Breast epithelium (tissue), 4 donors: ENCODE measurements at places on chromosomes 12 and 14. TPM values are rescaled to one million over a fixed set of nuclear protein-coding genes. Genes with fewer than 3 reads are reported as not detected.

DNA sequence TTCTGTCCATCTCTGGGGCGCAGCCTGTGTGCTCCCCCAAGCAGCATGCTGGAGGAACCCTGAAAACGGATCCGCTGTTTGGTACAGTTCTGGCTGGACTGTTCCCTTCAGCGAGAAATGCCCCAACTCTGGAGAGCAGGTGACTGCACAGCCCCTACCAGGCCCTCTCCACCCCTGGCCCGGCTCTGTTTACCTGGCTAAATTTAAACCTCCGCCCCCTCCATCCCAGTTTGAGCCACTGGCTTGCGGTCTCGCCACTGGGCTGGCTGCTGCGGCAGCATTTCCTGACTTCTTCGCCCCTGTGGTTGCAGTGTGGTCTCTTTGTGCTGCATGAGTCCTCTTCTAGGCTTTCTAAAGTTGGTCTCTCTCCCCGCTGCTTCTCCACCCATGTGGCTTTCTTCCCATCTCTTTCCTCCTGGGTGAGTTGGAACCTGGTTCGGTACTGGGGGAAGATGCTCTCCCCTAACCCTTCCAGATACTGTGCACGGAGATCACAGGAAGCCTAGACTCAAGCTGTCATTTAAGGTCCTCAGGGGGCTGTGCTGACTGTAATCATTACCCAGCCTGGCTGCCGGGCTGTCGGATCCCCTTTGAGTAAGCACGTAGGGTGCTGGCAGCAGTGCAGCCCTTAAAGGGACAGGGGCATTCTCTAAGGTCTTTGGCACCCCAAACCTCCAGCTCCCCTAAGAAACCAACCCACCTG lies 60.6 kb downstream of the FBXL14 start:
- DNase-seq, result peak; percentile 39

- DNase-seq, result no peak
Measured at GRCh38 chr12:107429006-107429705, 256.4 kb upstream of the PWP1 start.

- DNase-seq, result no peak
Measured at GRCh38 chr14:55625481-55625880, 45.5 kb downstream of the KTN1 start.

- DNase-seq, result no peak
Measured at GRCh38 chr12:105548626-105549025, 218.1 kb downstream of the C12orf75 start.

DNA sequence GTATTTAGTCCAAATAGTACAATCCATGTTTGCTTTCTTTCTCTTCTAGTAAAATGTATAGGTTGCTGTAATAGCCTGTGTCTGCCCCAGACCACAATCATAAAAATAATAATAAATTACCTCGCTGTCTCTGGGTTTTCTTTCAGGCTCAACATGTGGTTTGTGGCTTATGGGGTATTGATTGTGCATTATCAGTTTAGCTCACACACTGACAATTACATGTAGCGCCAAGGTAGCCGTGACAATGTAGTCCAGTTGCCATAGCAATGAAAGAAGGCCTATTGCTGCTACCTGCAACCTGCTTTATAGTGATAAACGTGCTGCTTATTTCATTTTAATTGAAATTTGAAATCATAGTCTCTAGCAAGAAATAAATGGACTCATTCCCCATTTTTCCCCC lies 1009.8 kb downstream of the NRXN3 start:
- no peak for DNase-seq

DNA sequence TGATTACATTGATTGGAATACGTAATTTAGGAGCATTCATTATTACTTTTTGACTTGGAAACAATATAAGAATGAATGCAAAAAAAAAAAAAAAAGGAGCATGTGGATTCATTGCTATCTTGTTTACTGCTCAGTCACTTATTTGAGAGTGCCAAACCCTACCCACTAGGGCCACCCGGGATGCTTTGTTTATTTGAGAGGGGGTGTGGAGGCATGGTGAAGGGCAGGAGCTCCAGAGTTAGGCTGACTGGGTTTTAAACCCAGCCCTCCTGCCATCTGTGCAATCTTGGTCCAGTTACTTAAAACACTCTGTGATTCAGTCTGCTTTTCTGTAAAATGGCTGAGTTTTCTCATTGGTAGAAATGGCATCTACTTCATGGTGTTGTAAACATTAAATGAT lies 195.2 kb downstream of the RAD51B start:
- DNase-seq, result no peak

- peak; percentile 11 for DNase-seq
Measured at GRCh38 chr14:101073598-101073965, 170.1 kb upstream of the RTL1 start.

GRCh38 chr14:34957771-34958286 lies 25.0 kb upstream of the SRP54 start:
- no peak for DNase-seq

- no peak for DNase-seq
Measured at GRCh38 chr12:113131556-113131955, 4.0 kb downstream of the RASAL1 start.

- no peak for DNase-seq
Measured at GRCh38 chr14:52735921-52736489, 6.0 kb downstream of the STYX start.

DNA sequence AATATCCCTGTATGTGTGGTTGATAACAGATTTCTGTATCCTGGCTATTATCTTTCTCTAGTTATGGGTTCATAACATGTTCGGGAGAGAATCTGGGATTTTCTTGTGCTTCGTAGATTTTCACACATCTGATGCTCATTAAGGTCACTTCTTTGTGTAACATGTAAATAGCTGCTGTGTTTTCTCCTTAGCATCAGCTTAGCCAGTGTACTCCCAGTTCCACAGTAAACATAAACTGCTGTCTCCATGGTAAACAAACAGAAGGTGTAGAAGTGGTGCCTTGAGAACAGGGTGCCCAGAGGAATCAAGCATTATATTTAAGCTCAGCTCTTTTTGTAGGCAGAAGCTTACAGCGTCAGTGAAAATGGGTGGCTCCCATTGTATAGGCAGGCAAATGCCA lies 88.0 kb downstream of the ANO6 start:
- DNase-seq, result no peak

DNA sequence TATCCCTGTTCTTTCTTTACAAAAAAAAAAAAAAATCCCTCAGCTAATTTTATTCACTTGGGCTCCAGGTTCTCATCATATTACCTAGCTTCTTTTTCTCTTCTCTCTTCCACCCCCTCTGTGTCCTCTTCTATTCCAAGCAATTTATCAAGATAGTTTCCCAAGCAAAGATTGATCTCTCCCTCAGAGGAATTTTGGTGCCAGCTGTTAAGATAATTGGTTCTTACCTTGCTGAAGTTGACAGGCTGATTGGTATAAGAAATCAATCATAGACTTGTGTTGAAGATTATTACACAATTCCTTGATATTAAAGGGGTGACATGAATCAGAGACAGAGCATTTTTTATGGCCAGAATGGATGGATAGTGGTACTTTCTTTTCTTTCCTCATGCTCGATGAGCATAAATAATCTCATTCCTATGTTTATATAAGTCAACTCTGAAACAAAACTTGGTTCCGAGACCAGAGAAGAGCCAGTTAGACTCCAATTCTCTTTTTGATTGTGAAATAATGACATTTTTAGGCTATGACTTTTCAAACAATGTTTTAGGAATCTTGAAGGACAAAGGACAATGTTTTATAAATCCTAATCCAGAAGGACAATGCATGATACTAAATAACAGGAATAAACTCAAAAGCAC lies 264.1 kb upstream of the PRKD1 start:
- DNase-seq, result no peak

- no peak for DNase-seq
Measured at GRCh38 chr14:68476212-68477109, 316.4 kb downstream of the ZFP36L1 start.

- no peak for DNase-seq
Measured at GRCh38 chr14:44742202-44742601, 219.5 kb downstream of the KLHL28 start.

GRCh38 chr12:57236201-57236924 lies 6.9 kb downstream of the SHMT2 start:
- DNase-seq, result no peak

GRCh38 chr12:109356577-109356976 lies 8.9 kb downstream of the MYO1H start:
- DNase-seq, result no peak

DNA sequence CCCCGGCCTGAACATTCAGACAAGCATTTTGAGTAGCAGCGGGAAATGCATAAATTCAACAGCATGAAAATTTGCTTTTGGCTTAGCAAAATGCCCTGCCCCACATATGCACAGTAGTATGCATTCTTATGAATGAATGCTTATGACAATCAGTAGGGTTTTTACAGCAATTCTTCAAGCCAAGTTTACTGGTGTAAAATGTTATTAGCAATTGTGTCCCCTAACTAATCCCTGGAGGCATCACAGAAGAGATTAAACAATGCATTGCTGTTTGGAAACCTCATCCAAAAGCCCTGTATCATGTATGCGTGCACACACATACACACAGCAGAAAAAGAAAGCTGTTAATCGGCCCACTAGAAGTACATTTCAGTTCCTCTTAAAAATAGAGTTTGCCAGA lies 406.5 kb downstream of the LRIG3 start:
- no peak for DNase-seq

GRCh38 chr14:30558675-30559555 lies at the start of gene G2E3:
G2E3 (plus strand) TSS chr14:30559158; CDS start chr14:30581080, 21,922 bp downstream.
- DNase-seq, result peak; percentile 79

DNA sequence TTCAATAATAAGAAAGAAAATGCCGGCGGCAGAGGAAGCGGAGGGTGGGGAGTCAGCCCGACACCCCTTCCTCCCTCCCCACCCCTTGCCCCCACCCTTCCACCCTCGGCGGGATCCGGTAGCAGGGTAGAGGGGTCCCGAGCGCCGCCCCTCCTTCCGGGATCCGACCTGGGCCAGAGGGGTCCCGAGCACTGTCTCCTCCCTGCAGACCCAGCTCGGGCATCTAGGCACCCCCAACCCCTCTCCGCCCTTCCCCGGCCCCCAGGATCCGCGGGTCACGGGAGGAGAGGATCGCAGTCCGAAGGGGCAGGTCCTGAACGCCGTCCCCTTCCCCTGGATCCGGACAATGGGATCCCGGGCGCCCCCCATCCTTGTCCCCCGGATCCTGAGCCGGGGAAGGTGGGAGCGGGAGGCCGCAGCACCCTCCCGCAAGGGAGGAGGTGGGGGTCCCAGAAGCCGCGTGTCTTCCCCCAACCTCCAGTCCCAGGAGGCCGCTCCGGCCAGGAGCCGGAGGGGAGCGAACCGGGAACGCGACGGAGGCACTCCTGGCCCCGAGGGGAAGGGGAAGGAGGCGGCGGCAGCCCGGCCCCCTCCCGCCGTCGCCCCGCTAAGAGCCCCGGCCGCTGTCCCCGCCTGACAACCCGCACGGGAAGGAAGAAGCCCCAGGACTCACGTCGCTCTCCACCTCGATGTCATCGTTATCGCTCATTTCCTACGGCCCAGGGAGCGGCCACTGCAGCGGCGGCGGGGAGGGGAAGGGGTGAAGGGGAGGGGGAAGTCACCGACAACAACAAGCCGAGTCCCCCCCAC lies 481 bp downstream of the MAX start:
- DNase-seq, result no peak

- no peak for DNase-seq
Measured at GRCh38 chr12:2092890-2093289, 40.1 kb downstream of the CACNA1C start.

DNA sequence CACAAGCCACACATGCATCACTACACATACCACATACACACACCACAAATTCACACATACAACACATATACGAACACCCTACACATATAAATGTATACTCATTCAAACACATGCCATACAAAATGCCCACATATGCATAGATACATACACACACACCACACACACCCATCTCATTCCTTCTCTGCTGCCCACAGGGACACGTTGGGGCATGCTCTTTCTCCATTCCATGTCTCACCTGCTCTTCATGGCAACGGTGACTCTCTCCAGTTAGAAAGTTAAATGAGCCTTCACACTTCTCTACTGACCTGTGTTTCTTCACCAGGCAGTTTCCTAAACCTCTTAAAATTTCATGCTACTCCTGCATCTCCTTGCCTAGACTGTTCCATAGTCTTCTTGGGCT lies 1194.8 kb downstream of the BCL11B start:
- no peak for DNase-seq

DNA sequence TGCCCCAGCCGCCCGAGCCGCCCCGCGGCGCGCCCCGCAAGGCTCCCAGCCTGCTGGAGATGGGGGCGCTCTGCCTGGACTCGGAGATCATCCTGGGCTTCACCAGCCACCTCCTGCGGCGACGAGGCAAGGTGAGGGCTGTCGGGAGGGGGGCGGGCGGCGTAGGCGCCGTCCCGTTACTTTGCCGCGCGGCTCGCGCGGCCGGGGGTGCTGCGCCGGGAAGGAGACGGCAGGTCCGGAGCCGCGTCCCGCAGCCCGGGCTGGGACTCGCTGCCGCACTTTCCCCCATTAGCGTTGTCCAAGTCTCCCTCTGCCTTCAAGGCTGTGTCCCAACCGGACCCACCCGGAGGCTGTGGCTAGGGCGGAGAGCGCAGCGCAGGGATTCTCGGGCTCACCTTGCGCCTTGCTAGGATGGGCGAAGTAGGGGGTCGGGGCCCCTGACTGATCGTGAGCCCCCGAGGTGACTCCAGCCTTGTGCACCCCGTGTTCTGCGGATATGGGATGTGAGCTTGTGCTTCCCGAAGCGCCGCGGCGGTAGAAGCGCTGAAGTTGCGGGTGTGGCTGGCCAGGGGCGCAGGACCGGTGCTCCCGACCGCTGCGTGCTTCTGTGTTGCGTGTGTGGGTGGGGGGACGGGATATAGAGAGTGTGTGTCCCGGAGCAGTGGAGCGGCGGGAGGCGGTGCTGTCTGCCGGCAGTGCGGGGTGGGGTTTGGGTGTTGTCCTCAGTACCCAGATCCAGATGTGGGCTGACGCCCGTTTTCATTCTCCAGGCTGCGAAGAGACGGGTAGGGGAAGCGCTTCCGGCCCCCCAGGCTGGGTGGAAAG lies 1.7 kb upstream of the KIF26A start:
- DNase-seq, result no peak

DNA sequence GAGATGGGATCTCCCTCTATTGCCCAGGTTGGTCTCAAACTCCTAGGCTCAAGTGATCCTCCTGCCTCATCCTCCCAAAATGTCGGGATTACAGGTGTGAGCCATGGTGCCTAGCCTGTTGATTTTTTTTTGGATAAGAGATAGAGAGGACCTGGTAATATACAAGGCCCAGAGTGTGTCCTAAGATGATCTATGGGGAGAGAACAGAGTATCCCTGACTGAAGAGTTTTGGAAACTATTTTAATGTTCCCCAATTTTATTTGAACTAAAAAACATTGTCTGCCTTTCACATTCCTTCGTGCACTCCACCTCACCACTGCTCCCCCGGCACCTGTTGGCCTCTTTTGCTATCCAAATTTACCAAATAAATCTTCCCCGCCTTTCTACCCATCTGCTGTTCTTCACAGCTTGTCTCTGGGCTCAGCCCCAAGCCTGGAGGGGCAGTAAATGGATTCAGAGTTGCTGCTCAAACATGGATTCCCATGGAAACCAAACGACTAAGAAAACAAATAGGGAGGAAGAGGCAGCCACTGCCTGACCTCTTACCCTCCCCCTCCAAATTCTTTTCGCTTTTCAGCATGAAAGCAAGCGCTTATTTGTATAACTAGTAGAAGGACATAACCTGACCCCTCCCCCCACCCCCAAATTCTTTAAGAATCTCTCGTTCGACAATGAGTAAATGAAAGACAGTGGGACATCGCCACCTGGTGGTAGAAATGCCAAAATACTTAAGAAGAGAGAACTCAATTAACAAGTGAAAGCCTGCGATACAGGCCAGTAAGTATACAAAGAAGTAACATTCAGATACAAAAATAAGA lies 22.6 kb downstream of the OR10G3 start:
- peak; percentile 78 for DNase-seq

The DIP2B gene
- total RNA-seq, result 44.8 TPM

The SLC10A1 gene
- total RNA-seq, result not detected

The ANKS1B gene
- 32.4 TPM for total RNA-seq

The NTF3 gene
- not detected for total RNA-seq

The KLRB1 gene
- 0.66 TPM for total RNA-seq

The GSG1 gene
- total RNA-seq, result not detected
